T-helper 17 cell (primary cell): ENCODE measurements at places on chromosomes 6 and 20.

- H3K27ac ChIP-seq, result peak overlapping the region; percentile 65
- H3K4me3 ChIP-seq, result no peak overlapping the region
- H3K27me3 ChIP-seq, result no peaks in the 10 kb centered on the region
- H3K36me3 ChIP-seq, result no peaks in the 10 kb centered on the region
- peaks cover 9% of the 10 kb centered on the region for H3K4me1 ChIP-seq
- peak; percentile 37 for DNase-seq
Observed at GRCh38 chr6:143941852-143942627, 66.0 kb downstream of the PLAGL1 start.

- no peak overlapping the region for H3K4me3 ChIP-seq
- DNase-seq, result no peak
- H3K4me1 ChIP-seq, result peaks cover 4% of the 10 kb centered on the region
- peaks cover 37% of the 10 kb centered on the region for H3K27me3 ChIP-seq
- no peak overlapping the region for H3K27ac ChIP-seq
Observed at GRCh38 chr6:29989211-29989610, 46.9 kb downstream of the HLA-A start.

DNA sequence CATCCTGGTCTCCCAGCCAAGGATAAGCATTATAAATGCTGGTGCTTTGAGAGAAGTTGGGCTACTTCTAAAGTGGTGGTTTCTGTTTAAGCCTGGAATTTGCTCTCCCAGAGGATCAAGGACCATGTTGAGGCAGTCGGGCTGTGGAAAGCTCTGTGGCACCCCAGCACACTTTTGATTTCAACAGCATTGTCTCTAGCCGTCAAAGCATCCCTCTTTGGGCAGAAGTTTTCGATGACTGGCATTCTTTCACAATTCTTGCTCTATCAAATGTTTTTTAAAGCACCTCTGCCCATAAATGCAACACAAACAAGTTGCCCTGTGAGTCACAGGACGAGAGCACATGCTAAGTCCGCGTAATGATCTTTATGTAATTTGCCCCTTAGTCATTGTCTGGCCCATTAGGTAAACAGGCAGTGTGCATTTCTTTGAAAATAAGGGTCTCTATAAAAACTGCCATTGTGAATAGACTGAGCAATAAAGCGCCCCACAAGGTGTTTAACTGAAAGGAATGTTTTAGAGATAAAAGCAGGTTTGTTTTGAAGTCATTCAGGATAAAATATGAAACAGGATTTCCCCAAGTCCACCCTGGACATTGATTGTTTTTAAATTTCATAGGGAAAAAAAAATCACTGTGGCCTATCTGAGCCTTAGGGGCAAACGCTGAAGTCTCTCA, 44.7 kb upstream of the FOXQ1 start:
- H3K4me3 ChIP-seq, result no peak overlapping the region
- peaks cover 40% of the 10 kb centered on the region for H3K27me3 ChIP-seq
- peaks cover 2% of the 10 kb centered on the region for H3K36me3 ChIP-seq
- H3K27ac ChIP-seq, result no peak overlapping the region
- DNase-seq, result no peak
- no peaks in the 10 kb centered on the region for H3K4me1 ChIP-seq

- peak overlapping the region; percentile 82 for H3K4me3 ChIP-seq
- H3K36me3 ChIP-seq, result peaks cover 2% of the 10 kb centered on the region
- DNase-seq, result peak; percentile 8
- peaks cover 31% of the 10 kb centered on the region for H3K4me1 ChIP-seq
- H3K27ac ChIP-seq, result peak overlapping the region; percentile 93
- no peaks in the 10 kb centered on the region for H3K27me3 ChIP-seq
Observed at GRCh38 chr6:90175627-90176538, 120.8 kb downstream of the BACH2 start.

- no peaks in the 10 kb centered on the region for H3K4me1 ChIP-seq
- H3K27ac ChIP-seq, result no peak overlapping the region
- no peak for DNase-seq
- H3K36me3 ChIP-seq, result peaks cover 3% of the 10 kb centered on the region
Observed at GRCh38 chr20:1855109-1855508, 40.1 kb upstream of the SIRPA start.

DNA sequence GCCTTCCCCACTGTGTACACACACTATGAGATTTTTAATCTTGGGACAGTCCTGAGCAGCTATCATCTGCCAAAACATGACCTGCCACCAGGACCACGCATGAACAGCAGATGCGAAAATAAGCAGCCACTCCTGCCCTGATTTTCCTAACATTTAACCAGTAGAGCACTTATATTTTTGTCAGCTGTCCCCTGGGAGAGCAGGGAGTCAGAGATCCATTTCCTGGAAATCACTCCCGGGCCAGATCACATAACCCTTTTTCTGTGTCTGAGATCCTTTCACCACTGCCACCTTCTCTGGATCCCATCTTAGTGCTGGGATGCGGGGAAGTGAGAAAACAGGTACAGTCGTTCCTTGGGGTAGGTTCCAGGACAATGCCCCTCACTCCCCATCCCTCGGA, 5.7 kb downstream of the SDCBP2 start:
- peaks cover 16% of the 10 kb centered on the region for H3K4me1 ChIP-seq
- H3K36me3 ChIP-seq, result peaks cover 3% of the 10 kb centered on the region
- H3K27me3 ChIP-seq, result no peaks in the 10 kb centered on the region
- no peak overlapping the region for H3K27ac ChIP-seq
- DNase-seq, result no peak
- no peak overlapping the region for H3K4me3 ChIP-seq

DNA sequence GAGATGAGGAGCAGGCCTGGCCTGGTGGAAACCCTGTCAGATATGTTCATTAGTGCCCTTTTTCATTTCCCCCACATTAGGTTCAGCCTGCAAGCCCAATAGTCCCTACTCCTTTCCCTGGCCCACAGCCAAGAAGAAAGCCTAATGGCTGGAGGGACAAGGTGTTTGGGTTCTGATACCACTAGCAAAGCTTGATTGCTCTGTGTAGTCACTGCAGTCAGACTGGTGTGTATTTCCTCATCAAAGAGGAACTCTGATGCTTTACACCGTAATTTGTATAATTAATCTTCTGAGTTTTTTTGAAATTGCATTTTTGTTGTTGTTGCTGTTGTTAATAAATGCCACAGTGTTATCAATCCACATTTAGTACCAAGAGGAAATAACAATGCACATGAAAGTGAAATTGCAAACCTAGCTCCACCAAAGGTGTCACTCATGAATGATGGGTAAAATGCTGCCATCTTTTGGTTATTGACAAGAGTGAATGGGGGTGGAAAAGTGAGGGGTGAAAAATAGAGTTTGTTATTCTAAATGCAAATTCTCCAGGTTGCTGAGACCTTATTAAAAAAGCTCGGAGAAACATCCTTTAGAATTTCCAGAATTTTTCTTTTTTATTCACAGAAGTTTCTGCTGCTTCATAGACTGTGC, 320.2 kb upstream of the POU3F2 start:
- H3K27me3 ChIP-seq, result no peaks in the 10 kb centered on the region
- DNase-seq, result no peak
- no peak overlapping the region for H3K4me3 ChIP-seq
- H3K4me1 ChIP-seq, result no peaks in the 10 kb centered on the region
- no peaks in the 10 kb centered on the region for H3K36me3 ChIP-seq

GRCh38 chr20:19828232-19828631, 70.2 kb downstream of the RIN2 start:
- H3K27ac ChIP-seq, result no peak overlapping the region
- peak overlapping the region; percentile 50 for H3K4me3 ChIP-seq
- peaks cover 15% of the 10 kb centered on the region for H3K27me3 ChIP-seq
- H3K4me1 ChIP-seq, result peaks cover 15% of the 10 kb centered on the region
- DNase-seq, result no peak

- peaks cover 2% of the 10 kb centered on the region for H3K4me1 ChIP-seq
- H3K27ac ChIP-seq, result no peak overlapping the region
- H3K27me3 ChIP-seq, result no peaks in the 10 kb centered on the region
- H3K36me3 ChIP-seq, result peaks cover 4% of the 10 kb centered on the region
- DNase-seq, result no peak
- H3K4me3 ChIP-seq, result no peak overlapping the region
Observed at GRCh38 chr6:159665868-159666635, 27.0 kb downstream of the SOD2 start.

DNA sequence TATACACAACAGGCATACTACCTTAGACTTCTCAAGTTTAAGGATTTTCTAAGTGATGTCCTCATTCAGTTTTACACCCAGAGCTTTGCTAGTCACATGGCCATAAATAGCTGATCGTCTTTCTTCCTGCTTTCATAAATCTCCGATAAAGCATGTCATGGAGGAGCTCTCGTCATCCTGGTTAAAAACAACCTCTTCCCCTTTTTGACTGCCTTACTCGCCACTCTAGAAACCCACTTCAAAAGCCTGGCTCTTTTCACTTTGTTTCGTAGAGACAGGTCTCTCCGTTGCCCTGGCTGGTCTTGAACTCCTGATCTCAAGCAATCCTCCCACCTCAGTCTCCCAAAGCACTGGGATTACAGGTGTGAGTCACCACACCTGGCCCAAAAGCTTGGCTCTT, 67.0 kb upstream of the SMIM29 start:
- no peak for DNase-seq
- H3K27ac ChIP-seq, result peak overlapping the region; percentile 42
- no peaks in the 10 kb centered on the region for H3K27me3 ChIP-seq
- peak overlapping the region; percentile 52 for H3K4me3 ChIP-seq
- peaks cover 29% of the 10 kb centered on the region for H3K4me1 ChIP-seq

DNA sequence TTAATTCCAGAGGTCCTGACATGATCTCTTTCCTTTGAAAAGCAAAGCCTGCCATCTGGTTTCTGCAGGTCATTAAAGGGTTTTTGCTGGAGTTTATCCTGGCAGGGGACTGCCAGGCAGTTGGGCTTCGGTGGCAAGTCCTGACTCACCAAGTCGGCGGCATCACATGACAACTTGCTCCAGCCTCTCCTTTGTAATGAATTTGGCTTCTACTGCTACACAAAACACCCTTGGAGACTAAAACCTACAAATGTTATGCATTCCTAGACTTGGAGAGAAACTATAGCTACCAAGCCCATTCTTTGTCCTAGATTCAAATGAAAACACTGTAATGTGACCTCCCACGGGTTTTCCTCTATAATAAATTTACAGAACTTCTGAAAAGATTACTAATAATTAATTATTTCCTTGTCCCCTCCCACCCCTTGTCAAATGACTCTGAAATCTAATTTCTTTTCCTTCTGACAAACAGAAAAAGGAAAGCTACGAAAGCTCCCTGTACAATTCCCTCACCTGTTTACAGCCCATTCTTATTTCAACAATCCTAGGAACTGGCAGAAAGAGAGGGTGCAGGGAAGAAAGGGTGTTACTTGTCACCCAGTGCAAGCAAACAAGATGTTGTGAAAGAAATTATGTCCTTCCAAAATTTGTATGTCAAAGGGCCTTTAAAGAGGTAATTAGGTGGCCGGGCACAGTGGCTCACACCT, 62.9 kb downstream of the QRSL1 start:
- no peak overlapping the region for H3K27ac ChIP-seq
- DNase-seq, result no peak
- no peaks in the 10 kb centered on the region for H3K36me3 ChIP-seq
- H3K4me1 ChIP-seq, result no peaks in the 10 kb centered on the region
- peaks cover 43% of the 10 kb centered on the region for H3K27me3 ChIP-seq
- H3K4me3 ChIP-seq, result no peak overlapping the region

DNA sequence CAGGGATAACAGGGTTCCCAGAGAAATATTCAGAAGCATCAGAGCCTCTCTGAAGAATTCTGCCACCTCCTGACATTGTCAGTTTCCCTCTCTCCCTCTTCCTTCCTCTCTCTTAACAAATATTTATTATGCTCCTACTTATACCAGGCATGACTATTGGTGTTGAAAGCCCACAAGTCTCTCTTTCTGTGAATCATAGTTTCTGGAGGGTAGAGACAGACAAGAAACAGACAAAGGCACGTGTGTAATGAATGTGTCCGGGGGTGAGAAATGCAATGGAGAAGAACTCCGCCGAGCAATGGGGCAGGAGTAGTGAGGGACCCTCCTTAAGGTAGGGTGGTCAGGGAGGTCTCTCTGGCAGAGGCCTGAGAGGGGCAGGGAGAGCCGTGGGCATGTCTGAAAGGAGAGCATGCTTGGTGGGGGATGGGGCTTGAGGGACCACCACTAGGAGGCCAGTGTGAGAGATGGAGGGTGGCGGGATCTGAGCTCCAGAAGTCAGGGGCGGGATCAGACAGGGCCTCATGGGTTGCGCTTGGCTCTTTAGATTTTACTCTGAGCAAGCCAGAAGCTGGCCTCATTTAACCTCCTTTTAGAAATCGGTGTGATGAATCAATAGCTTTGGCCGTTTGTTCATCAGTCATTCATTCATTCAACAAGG, 57.3 kb downstream of the EYA2 start:
- no peak overlapping the region for H3K27ac ChIP-seq
- H3K4me1 ChIP-seq, result peaks cover 2% of the 10 kb centered on the region
- H3K27me3 ChIP-seq, result peaks cover 28% of the 10 kb centered on the region
- H3K4me3 ChIP-seq, result no peak overlapping the region
- peaks cover 2% of the 10 kb centered on the region for H3K36me3 ChIP-seq

DNA sequence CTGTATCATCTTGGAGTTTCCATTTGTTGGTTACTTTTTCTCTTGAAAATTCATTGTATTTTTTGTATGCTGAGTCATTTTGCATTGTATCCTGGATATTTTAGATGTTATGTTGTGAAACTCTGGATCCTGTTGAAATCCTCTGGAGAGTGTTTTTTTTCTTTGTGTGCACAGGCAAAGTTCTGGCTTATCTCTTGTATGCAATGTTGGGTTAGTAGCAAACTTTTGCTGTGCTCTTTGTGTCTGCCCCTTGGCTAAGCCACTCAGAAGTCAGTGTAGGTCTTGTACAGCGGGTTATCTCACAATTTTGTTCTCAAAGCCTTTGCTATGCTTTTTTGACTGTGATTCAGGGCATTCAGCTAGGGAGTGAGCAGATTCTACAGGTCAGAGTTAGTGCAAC, 29.1 kb upstream of the LMBRD1 start:
- no peak for DNase-seq
- no peaks in the 10 kb centered on the region for H3K4me1 ChIP-seq
- H3K27ac ChIP-seq, result no peak overlapping the region
- peaks cover 7% of the 10 kb centered on the region for H3K27me3 ChIP-seq
- no peak overlapping the region for H3K4me3 ChIP-seq

DNA sequence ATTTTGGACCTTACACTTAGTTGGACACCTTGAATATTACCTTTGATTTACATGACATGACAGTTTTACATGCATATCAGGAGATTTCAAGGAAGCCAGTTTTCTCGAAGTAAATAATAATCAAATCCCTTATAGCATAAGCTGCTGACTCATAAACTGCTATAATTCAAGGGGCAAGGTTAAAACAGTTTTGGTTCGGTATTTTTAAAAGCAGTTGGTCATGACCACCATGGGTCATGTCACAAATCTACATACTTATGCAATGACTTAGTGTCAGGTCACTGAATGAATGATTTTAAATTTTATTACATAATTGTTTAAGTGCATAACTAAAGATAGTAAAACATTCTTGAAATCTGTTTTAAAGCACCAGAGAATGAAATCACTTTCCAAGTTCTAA, 158.0 kb downstream of the DST start:
- no peaks in the 10 kb centered on the region for H3K4me1 ChIP-seq
- H3K27ac ChIP-seq, result no peak overlapping the region
- DNase-seq, result no peak
- no peaks in the 10 kb centered on the region for H3K27me3 ChIP-seq
- no peak overlapping the region for H3K4me3 ChIP-seq

DNA sequence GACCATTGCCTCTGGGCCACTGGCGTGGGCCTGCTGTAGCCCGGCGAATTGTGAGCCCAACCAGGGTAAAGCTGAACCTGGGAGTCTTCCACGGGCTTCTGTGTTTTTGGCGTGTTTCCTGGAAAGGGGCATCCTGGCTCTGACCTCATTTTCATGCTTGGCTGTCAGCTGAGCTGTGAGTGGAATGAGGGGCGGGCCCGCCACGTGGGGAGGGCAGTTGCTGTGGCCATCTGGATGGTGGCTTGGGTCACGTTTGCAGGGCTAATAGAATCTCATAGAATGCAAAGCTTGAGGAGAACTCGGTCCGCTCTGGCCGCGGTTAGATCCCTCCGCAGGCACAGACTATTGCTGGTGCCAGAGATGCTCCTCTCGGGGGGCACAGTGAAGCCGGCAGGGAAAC, 263.0 kb downstream of the SMOC2 start:
- H3K4me1 ChIP-seq, result no peaks in the 10 kb centered on the region
- no peaks in the 10 kb centered on the region for H3K36me3 ChIP-seq
- no peak for DNase-seq
- H3K27ac ChIP-seq, result no peak overlapping the region
- no peak overlapping the region for H3K4me3 ChIP-seq
